ENCODE measurements at places on chromosomes 12 and 14.

DNA sequence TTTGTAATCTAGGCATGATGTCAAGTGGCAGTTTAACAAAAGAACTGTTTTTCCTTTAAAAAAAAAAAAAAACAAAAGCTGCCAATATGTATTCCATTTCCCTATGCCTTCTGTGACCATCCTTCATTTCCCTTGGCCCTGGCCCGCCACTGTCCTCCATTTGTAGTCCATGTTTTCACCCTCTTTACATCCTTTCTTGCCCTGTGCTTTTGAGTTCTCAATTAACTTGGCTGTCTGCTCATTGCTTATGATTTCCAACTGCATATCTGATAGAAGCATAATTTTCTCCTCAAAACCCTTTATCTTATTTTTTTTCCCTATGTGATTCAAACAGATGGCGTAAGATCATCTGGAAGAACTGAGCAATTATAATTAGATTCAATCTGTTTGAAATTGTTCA, 297.5 kb downstream of the NAV3 start:
- no peak for DNase-seq

DNA sequence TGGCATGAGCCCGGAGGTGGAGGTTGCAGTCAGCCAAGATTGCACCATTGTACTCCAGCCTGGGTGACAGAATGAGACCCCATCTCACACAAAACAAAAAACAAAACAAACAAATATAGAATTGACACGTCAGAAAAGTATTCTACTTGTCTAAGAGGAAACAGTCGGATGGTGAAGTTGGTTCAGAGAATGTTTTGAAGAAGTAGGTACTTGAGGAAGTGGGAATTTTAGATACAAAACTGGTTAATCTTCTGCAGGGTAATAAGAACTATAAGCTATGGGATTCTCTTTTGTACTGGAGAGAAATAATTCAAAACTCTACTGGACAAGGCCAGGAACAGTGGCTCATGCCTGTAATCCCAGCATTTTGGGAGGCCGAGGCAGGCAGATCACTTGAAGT, 14.6 kb upstream of the TCTN1 start:
- no peak for DNase-seq

DNA sequence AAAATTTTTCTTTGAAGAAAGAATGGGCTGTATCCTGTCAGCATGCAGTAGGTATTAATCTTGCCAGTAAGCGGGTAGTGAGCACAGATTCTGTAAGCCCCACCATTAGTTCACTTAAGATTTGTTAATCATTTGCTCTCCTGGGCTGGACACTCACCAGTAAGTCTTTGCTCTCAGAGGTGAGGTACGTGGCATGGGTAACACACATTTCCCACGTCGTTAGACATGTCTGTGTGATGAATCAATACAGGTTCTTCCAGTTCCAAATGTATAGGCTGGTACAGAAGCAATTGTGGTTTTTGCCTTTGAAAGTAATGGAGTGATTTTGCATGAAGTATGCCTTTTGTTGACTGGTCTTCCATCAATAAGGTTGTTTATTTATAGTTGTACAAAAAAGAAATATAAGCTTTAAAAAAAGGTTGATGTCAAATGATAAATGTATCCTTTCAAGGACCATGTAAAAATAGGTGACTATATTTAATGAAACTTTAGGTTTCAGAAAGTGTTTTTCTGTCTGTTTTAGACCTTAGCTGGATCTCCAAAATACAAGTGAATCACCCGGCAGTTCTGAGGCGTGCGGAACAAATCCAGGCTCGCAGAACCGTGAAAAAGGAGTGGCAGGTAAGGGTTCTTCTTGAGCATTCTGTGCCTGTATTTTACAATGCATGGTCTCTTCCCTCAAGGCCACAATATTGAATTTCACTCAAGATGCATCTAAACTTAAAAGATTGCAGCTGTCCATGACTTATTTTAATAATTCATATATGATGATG, 45.5 kb downstream of the DERA start:
- no peak for DNase-seq

- no peak for DNase-seq
These were observed 87.0 kb upstream of the VRK1 start for GRCh38 chr14:96710060-96710666.

- no peak for DNase-seq
These were observed 257.5 kb upstream of the HMGA2 start for GRCh38 chr12:65566751-65567150.

- DNase-seq = no peak
These were observed 13.2 kb downstream of the CLBA1 start for GRCh38 chr14:104998801-104999200.

DNA sequence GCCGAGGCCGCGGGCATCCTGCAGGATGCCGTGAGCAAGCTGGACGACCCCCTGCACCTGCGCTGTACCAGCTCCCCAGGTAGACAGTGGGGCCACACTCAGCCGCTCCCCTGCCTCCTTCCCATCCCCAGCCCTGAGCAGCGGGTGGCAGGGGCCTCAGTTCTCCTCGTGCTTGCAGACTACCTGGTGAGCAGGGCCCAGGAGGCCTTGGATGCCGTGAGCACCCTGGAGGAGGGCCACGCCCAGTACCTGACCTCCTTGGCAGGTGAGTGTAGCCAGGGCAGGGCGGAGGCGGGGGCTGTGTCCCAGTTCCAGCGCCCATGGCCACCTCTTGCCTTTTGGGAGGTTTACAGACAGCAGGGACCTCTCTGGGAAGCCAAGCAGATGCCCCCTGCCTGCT, 22.9 kb downstream of the HIP1R start:
- no peak for DNase-seq

- DNase-seq = no peak
These were observed 192.9 kb upstream of the OR4E1 start for GRCh38 chr14:21866479-21866878.

DNA sequence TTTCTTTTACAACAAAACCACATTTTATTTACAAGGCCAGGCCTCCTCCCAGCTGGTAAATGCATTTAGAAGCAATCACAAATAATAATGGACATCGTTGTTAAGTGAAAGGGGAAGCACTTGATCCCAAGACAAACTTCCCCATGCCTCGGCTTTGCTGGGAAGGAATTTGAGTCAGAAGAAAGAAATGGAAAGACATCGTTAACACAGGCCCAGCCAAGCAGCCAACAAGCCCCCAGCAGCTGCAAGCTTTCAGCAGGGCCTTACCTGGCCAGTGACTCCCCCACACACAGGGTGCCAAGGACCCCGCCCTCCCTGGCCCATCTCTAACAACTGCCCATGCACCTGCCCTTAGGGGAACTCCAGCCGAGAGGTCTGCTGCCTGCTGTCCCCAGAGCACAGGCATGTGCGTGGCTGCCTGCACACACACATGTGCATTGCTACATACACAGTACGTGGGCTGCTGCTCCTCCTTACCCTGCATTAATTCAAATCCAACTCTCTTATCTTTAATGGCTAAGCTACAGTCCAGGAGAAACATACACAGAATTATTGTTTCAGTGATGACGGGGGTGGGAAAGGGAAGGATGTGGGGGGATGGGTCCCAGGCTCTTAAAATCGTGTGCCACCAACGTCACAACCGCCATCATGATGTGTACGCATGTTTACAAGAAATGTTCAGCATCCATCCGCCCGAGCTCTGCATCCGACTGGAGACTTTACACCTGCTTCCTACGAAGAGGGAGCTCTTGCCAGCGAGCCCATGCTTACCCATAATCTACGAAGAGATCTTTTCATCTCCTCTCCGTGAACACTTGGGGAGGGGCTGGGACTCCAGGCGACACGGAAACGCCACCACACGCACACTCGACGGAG, 9.8 kb downstream of the BCL11B start:
- no peak for DNase-seq

GRCh38 chr14:32327255-32327961, 1.7 kb upstream of the AKAP6 start:
- DNase-seq = no peak

- no peak for DNase-seq
These were observed 55.9 kb upstream of the SRSF5 start for GRCh38 chr14:69711065-69711464.

GRCh38 chr12:43493261-43493797, 58.7 kb downstream of the ADAMTS20 start:
- no peak for DNase-seq

DNA sequence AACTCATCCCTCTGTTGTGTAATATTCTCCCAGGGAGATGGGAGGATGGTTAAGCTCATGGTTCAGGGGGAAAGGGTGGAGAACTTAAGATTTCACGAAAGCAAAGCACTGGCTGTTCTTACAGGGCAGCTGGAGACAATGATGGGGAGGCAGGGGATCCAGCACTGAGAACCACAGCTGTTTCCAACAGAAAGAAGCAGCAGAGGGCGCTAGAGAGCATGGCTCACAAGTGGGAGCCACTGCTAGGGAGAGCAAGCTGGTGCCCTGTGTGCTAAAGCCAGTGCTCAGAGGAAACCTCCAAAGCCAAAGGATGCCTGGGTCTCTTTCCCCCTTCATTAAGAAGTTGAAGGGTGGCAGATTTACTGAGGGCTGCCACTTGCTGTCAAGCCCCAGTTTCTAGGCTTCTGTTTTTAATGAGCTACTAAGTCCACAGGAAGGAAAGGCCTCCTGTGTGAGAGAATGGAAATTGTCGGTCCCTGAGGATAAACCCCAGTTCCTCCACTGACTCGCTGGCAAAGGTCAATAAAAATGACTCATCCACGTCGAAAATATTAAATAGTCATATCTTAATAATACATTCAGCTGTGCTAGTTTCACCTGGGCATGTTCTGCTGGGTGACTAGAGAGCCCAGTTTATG, 199.7 kb downstream of the ANO2 start:
- DNase-seq = peak; percentile 5

- DNase-seq = no peak
These were observed 24.5 kb upstream of the CMKLR1 start for GRCh38 chr12:108363565-108363964.

GRCh38 chr14:90551070-90551704, 154.4 kb downstream of the CALM1 start:
- no peak for DNase-seq

DNA sequence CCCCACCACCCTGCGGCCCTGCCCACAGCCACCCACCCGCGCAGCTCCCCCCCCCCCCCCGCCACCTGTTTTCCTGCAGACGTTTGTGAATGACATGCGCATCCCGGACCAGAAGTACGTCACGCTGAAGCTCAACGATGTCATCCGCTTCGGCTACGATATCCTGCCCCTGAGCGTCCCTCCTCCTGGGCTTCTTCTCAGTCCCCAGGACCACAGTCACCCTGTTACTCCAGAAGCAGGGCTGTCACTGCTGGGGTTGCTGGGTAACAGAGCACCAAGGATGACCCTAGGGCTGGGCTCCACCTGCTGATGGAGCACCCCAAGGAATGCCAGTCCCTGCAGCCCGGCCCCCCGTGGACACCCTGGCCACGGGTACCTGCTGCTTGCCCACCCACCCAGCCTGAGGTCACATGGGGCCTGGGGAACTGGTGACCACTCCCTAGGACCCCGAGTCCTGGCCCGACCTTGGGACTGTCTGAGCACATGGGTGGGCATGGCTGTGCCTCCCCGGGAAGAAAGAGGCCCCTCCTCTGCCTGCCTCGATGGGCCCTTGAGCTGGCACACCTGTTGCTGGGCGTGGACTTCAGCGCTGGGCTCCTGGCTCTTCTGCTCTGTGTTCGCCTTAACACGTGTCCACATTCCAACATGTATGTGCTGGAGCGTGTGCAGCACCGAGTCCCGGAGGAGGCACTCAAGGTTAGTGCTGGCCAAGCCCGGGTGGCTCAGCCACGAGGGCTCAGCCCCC, 12.9 kb downstream of the CEP170B start:
- no peak for DNase-seq

DNA sequence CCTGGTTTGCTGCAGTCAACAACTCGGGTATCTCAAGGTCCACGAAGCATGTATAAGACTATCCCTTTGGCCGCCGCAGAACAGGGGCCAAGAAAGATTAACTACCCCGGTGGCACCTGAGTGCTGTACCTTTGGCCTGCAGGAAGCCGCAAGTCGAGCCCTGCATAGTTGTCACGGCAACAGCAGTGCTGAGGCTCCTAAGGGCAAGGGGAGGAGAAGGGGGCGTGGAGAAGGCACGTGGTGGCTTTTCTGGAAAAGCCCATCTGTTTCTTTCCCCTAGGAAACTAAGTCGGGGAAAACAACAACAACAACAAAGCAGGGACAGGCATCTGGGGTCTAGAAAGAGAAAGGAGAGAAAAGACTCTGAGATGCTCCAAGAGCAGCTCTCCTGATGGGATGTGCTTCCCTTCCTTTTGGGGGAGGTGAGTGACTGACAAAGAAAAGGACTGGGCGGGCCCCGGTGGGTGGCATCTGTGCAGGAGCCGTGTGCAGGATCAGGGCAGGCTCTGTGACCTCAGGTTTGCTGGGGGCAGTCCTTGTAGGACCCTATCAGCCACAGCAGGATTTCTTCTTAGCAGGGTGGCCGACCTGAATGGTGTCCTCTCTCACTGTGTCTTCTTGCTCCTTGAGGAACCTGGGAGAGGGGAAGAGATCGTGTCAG, 123.9 kb downstream of the PRMT8 start:
- DNase-seq = no peak

GRCh38 chr14:34049790-34050189, 98.9 kb upstream of the EGLN3 start:
- DNase-seq = no peak

DNA sequence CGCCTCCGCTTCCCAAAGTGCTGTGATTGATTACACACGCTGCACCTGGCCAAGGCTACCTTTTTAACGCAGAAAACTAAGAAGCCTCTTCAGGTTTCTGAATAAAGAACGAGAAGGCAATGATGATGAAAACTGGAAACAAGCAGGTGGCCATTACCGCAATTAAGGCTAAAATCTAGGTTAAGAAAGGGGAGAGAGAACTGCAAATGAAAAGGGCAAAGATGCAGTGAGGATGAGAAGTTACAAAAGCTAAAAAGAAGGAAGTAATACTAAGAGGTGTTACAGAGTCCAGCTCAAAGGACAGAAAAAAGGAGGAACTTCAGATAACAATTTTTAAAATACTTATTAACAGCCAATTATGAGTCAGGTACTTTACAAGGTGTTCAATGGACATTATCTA, 79.7 kb downstream of the DUSP16 start:
- DNase-seq = no peak

- DNase-seq = no peak
These were observed 60.0 kb upstream of the GZMB start for GRCh38 chr14:24693983-24694382.

DNA sequence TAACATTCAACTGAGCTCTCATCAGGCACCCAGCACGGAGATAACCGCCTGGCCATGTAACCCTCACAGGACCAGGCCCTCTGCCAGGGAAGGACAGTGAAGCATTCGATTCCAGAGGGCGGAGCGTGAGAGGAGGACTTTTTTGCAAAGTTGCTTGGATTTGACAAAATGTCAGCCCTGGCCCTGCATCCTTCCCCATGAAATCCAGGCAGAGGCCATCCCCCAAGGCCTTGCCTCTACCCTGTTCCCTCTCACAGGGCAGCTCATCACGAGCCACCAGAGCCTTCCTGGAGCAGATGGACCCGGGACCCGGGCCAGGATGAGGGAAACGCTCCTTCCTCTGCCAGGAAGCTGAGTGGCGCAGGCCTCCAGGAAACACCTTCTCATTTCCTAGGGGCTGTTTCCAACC, 17.0 kb downstream of the CAMKK2 start:
- peak; percentile 55 for DNase-seq
